Activated naive CD8-positive, alpha-beta T cell treated with anti-CD3 and anti-CD28 coated beads, Interleukin-2, amount 10 ng/mL, durations not matched to agents 7 days and 5 days (primary cell): ENCODE measurements at places on chromosomes 6 and 20. TPM values are rescaled to one million over a fixed set of nuclear protein-coding genes. Genes with fewer than 3 reads are reported as not detected.

DNA sequence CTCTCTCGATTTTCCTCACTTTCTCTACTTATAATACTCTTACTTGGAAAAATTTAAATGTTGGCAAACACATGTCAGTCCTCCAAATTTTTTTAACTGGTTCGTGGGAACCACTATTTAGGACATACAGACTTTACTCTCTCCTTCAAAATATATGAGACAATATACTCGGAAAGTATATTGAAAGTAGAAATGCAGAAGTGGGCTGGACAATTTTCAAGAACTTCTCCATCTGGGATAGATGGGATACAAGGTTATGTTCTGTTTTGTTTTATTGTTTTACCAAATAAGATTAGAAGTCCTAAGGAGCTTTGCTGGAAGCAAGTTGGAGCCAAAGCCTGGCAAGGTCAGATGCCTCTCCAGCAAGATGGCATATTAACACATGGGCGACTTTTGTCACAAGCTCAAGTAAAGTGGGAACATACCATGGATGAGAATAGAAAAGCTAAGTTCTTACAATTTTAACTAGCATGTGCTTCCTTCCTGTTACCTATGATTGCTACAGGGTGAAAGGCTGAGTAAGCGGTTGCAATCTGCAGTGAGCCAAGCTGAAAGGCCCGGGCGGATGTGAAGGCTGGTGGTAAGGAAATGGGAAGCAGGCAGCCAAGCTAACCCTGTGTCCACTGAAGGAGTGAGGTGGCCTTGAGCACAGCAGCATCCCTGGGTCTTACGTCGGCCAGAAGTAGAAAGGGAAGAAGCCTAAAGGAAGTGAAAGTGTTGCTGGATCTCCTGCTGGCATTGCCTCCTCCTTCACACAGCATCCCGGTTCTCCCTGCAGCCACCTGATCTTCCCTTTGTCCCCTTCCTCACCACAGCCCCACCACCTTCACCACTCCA, 7.1 kb downstream of the MAP3K5 start:
- DNase-seq = peak; percentile 45

DNA sequence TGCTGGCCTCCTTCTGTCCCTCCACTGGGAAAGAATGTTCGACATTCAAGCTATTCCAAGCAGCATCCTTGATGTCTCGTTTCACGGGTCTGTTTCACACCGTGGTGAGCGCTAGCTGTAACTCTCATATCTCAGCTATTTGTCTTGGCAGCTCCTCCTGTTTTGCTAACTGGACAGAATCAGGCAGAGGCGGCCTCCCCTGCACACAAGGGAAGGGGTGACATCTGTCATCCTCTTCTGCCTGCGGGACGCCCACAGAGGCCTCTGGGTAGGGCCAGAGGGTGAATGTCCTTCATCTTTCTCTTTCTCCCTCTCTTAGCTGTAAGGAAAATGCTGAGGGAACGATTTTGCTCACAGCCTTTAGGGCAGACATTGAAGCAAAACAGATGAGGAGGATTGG, 232.8 kb upstream of the GMDS start:
- no peak for DNase-seq

DNA sequence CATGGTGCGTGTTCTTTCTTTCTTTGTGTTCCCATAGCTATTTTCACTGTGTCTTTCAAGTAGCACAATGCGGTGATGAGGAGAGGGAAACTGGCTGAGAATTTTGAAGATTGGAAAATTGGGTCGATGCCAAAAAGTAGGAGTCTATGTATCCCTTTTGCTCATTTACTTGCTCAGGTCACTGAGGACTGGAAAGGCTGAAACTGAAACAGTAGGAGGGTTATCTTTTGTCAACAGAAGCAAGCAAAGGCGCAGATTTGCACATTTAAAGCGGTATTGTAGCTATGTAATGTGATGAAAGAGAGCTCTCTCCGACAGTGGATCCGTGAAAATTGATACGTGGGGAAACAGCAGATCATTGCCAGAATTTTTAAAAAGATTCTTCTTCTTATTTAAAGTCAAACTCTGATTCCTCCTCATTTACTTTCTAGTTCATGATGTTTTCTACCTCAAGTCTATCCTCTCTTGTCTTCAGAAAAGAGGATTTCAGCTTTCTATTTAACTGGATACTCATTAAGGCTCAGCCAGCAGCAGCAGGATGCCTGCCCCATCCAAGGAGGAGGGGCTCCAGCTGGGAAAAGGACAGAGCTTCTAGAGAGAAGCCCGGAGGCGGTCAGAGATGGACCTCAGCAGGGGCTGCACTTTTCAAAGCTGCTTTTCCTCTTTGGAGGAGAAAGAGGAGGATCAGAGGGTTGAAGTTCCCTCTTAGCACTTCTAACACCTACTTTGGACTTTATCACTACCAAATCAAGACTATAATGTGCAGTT, 15.9 kb upstream of the FYN start:
- no peak for DNase-seq

- no peak for DNase-seq
Measured at GRCh38 chr6:81969814-81970213, 217.3 kb upstream of the TENT5A start.

DNA sequence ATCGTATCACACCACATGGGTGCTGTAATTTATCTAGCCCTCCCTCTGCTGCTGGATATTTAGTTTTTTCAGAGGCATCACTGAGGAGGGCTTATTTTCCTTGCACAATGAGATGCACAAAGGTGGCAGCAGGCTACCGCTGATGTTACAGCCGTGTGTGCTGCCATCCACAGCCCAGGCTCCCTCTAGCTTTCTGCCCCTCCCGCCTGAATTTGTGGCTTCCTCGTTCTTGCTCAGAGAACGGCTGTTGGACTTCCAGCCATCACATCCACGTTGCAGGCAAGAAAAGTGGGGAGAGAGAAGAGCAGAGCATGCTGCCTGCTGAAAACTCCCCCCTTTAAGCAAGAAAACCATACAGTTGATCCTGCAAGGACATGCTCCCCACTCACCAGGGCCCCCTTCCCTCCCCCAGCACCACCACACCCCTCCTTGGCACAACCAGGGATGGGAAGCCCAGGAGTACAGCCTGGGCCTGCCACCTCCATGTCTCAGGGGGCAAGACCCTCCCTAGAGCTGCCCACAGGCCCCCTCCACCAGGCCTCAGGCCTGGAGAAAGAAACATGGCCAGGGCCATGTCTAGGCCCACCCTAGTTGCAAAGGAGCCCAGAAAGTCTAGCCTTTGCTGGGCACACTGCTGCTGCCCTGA, 102.6 kb downstream of the MRPL14 start:
- DNase-seq = no peak

DNA sequence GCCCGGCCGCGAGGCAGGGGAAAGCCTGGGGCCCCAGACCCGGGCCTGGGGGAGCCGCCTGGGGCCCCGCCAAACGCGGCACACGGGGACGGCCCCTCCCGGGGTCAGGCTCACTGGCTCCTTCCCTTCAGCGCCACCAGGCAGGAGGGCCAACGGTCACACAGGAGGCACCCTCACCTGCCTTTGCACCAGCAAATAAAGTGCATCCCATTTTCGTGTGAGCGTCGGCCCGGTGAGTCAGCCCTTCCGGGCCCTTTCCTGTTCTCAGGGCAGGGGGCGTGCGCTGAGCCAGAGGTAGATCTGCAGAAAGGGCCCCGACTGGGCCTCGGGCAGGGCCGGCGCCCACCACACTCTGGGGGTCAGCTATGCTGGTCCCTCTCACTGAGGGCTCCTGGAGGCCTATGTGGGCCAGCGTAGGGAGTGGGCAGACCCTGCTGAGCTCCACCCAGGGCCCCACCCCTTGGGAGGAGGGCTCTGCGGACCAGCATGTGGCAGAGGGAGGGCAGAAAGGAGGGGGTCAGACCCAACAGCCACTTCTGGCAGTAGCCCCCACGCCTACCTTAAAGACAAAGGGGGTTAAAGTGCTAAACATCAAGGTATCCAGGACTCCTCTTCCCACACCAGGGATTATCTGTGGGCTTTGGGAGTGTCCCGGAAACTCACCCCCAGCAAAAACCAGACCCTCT, 931 bp upstream of the UCKL1 start:
- DNase-seq = peak; percentile 75

- DNase-seq = no peak
Measured at GRCh38 chr6:2496291-2496690, 250.9 kb upstream of the GMDS start.

- no peak for DNase-seq
Measured at GRCh38 chr6:8182902-8183665, 80.7 kb upstream of the EEF1E1 start.

- no peak for DNase-seq
Measured at GRCh38 chr6:88443554-88443953, 277.4 kb upstream of the CNR1 start.

GRCh38 chr20:20463933-20464374, 96.0 kb downstream of the INSM1 start:
- no peak for DNase-seq

- DNase-seq = no peak
Measured at GRCh38 chr6:31009731-31010130, 543 bp upstream of the MUC22 start.

DNA sequence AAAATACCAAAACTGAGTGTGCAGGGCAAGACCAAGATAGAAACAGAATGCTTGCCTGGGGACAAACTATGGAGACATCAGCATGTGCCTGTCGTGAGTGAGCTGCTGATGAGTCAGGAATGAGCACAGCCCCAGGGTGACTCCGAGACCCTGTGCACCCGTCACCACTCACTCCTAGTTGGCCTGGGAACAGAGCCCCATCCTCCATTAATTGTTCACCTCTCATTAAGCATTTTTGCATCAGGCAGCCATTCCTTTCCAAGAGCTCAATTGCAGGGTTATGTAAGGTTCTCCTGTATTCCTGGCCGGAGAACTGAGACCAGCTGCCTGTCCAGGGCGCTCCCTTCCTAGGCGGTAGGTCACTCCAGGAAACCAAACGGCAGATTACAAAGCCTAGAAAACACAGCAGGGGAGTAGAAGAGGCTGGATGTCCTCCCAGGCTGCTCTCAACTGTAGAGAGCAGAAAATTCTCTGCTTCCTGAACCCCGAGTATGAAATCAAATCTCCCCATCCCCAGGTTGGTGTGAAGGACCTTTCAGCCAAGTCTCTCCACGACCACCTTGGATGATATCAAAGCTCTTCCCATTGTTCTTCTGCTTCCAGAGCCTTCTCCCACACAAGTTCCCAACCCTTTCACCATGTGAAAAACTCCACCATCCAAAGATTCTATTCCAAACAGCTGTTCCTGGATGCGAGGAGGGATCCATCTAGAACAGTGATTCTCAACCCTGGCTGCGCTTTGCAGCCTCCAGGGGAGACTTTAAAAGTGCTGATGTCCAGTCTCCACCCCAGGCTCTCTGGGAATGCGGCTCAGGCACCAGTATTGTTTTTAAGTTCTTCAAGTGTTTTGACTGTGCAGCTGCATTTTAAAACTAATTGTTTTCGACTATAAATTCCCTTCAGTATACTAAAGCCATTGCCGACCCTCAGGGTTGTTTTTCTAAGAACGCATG, 532.6 kb upstream of the JARID2 start:
- no peak for DNase-seq

DNA sequence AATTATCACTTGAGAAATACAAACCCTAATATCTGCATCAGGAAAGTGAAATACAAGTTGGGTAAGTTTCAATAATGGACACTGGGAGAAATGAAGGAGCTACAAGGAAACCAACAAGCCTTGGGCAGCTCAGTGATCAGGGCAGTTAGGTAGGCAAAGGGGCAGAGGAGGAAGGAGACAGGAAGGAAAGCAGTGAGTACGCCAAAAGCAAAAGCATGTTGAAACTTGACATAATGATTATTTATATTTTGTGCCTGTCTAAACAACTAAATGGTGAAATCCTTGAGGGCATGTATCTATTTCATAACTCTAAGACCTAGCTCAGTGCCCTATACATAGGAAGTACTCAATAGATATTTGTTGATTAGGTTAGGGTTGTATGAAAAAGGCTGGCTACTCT, 23.3 kb downstream of the PXT1 start:
- no peak for DNase-seq

- DNase-seq = no peak
Measured at GRCh38 chr20:62811720-62812119, 5.1 kb upstream of the COL9A3 start.

GRCh38 chr6:64281167-64281566, 645.6 kb downstream of the PHF3 start:
- DNase-seq = no peak

DNA sequence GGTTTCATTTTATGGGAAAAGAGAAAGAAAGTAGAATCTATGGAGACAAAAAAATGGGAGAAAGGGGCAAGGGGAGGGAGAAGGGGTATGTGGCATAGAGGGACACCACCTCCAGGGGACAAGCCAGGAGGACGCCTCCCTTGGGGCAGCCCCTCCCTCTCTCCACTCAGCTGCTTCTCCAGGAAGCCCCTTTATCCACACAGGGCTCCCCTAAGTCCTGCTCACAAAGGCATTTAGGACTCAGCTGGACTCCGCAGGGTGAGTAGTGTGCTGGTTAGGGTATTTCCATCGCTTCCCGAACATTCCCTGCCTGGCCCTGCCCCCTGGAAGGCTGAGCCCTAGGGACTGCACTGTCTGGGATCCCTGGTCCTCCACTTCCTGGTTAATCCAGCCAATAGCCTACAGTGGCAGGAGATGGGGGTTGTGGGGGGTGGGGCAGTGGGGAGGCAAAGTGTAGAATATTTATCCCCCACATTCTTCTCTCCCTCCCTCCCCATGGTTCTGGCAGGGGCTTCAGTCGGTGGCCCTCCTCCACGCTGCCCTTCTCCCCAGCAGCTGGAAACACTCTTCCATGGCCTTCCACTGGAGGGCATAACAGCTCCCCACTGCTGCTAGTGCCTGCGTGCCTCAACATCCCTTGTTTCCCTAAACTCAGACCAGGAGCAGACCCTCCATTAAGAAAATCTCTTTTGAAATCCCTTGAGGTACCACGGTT, 84.8 kb downstream of the SNX5 start:
- no peak for DNase-seq

GRCh38 chr20:53009979-53010735, 38.0 kb downstream of the TSHZ2 start:
- no peak for DNase-seq

- no peak for DNase-seq
Measured at GRCh38 chr6:130743175-130743574, 84.0 kb upstream of the SMLR1 start.

GRCh38 chr20:5189917-5190316, 63.1 kb downstream of the CDS2 start:
- DNase-seq = no peak

DNA sequence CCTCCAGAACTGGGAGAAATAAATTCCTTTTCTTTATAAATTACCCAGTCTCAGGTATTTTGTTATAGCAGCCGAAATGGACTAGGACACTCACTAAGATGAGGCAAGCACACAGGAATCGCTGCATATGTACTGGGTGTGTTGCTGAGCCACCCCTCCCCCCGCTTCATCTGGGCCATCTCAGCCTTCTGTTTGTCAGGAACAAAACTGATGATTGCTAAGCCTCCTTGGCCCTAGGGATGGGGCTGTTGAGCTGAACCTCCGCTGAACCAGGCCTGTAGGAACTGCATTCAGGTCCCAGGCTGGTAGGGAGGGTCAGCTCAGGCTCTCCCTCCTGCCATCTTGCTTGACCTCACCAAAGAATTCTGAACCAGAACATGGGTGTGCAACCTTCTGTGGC, 108.6 kb downstream of the MAP3K7 start:
- DNase-seq = no peak

GHRH gene
- not detected for total RNA-seq

PTGIS gene
- 0.37 TPM for total RNA-seq

OPRM1 gene
- not detected for total RNA-seq

DACT2 gene
- total RNA-seq = not detected

GJA10 gene
- total RNA-seq = not detected

NFATC2 gene
- 58.9 TPM for total RNA-seq

FOXQ1 gene
- total RNA-seq = not detected

GPSM3 gene
- total RNA-seq = 260 TPM

RAET1L gene
- total RNA-seq = not detected

SIGLEC1 gene
- total RNA-seq = 0.25 TPM

BMP7 gene
- not detected for total RNA-seq

FAM83B gene
- total RNA-seq = not detected
